Stimulated activated memory B cell treated with anti-CD40 and anti-IgM and Interleukin-4, amounts not matched to agents 10 μg/mL and 1 μg/mL and 100 μg/mL, for 72 hours (primary cell): ENCODE measurements at places on chromosomes 1 and 21.

GRCh38 chr21:38768471-38769063 lies 37.2 kb upstream of the ETS2 start:
- ATAC-seq: no peak

- ATAC-seq: no peak
These were observed 41.5 kb downstream of the IGSF21 start for GRCh38 chr1:18149027-18149641.

DNA sequence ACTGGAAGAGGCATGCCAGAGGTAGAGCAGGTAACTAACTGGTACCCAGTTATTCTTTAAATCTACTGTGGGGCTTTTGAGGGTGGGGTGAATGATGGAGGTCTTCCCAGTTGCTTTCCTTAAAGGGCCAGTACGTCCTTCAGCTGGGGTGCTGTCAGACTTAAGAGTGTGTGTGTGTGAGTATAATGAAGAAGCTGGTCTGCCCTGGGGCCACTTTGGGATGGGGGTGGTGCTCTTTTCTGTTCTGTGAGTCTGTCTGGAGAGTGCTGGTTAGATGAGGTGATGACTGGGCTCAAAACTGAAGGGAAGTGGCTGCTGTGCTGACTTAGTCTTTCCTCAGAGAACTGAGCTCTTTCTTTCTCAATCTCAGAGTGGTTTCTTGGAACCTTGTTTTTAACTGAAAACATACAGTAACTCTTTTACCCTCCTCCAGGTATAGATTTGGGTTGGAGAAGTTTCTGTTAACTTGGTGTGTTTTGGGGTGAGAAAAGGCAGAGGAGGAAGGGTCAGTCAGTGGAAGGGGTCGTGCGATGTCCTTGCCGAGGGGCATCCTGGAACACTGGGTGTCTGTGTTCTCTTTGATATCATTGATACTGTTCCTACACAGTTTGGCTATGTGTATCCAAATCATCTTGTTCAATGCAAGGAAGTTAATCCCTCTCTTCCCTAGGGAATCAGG lies 746 bp downstream of the MACF1 start:
- peak; percentile 79 for ATAC-seq

GRCh38 chr1:116382857-116383483 lies 9.9 kb downstream of the ATP1A1 start:
- ATAC-seq: no peak

GRCh38 chr1:115088115-115088778 lies 1.1 kb downstream of the TSPAN2 start:
- ATAC-seq: no peak

DNA sequence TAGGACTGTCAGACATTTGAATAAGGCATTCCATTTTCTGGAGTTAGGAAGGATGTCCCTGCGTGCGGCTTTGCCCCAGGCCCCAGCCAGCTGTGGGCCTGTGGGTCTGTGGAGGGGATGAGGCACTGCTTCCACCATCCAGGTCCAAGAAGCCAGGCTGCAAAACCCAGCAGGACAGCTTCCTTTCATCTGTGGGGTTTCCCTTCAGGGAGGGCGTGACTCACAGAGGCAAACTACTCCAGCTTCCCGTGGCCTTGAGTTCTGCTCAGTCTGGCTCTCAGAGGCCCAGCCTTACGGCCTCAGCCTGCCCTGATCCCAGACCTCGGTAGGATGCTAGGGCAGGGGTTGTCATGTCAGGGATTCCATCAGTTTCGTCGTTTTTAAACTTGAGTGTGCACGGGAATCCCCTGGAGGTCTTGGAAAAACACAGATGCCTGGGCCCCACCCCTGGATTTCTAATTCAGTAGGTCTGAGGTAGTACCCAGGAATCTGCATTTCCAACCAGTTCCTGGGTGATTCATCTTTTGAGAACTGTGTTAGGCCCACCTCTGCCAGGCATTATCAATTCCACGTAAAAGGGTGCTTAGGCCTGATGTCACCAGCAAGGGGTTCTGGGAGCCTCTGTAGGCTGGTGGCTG lies 32.3 kb upstream of the TENT5C start:
- ATAC-seq: no peak
